ENCODE measurements at places on chromosomes 13 and 19.

DNA sequence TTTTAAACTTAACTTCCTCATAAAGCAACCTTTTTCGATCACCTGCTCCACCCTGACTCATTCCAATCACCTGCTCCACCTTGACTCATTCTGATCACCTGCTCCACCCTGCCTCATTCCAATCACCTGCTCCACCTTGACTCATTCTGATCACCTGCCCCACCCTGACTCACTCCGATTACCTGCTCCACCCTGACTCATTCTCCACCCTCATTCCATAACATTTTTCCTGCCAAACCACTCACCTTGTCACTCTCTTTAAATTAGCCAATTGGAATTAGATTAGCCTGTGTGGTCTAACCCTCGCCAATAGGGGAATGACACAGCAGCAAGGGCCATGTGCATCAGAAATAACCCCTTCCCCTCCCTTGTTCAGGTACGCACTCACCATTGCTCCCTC, 31.9 kb upstream of the ZNF83 start:
- H3K27ac ChIP-seq: no peak overlapping the region
- H3K4me3 ChIP-seq: no peak overlapping the region
- no peaks in the 10 kb centered on the region for H3K36me3 ChIP-seq
- no peaks in the 10 kb centered on the region for H3K27me3 ChIP-seq

DNA sequence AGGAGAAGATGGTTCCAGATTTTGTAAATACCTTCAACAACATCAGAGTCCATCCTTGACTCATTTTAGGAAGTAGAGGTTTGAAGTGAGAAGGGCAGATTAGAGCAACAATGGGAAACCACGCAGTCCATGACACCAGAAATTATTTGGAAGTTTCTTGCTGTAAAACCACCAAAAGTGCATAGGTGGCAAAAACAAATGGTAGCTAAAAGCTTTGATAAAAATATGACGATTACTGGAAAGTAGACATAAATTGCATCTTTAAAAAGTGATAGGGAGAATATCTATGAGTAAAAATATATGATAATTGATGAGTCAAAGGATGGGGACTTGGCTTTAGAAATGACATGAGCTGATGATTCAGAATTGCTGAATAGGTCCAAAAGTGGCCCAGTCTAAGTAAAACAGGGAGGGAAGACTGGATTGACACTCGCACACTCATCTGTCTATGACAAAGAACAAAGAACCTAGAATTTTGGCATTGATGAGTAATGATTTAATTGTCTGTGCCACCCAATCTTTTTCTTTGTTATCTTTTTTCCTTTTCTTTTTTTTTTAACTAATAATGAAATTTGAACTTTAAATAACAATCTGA, 472.2 kb downstream of the MYO16 start:
- H3K4me3 ChIP-seq: no peak overlapping the region
- no peaks in the 10 kb centered on the region for H3K4me1 ChIP-seq

DNA sequence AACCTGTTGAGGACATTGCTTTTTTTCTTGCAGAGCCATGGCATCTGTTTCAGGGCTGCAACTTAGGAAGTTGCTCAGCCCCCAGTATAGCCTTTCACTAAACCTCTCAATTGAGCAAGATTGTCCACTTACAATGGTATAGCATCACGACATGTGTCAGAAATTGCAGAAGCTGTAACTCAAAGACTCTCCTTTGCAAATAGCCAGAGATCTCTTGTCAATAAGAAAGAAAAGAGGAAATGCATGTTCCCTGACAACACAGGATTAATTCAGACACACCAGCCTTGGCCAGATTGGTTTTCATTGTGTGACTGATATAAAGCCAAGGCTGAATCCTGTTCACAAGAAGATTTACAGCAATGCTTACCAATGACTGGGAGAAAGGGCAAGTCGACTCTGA, 38.7 kb upstream of the CYSLTR2 start:
- H3K4me1 ChIP-seq: no peaks in the 10 kb centered on the region
- DNase-seq: no peak
- H3K27ac ChIP-seq: no peak overlapping the region
- H3K36me3 ChIP-seq: no peaks in the 10 kb centered on the region

DNA sequence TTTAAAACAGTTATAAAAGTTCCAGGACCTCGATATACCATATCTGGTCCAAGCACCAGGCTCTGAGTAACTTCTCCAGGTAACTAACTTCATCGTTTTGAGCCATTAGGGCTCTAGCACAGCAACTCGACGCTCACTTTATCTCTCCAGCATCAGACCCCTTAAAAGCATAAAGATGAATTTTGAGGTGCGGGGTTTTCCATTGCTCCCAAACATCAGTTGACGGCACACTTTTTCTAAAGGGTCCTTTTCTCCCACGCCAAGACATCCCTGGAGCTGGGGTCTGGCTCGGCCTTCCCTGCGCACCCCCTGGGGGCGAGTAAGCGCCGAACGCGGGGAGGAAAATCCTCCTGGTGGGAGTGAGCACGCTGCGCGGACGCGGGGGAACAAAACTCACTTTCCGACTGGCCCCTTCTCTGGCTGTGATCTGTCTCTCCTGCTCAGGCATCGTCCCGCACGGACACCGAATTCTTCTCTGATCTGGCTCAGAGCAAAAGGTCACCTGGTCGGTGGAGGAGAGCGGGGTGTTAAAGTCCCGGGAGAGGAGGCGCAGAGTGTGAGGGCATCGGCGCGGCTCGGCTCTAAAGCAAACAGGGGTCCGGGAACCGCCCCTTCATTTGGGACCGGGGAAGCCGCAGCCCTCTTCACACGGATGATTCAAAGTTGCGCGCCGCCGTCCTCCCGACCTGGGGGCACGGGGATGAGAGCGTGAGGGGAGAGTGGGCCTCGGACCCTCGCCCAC, at the start of gene ATP7B:
Gene ATP7B (minus strand): TSS at position 561 of the 742 bp plus-strand sequence. CDS start 113 bp downstream, at position 448.
- DNase-seq: no peak
- H3K27me3 ChIP-seq: no peaks in the 10 kb centered on the region
- H3K36me3 ChIP-seq: peaks cover 6% of the 10 kb centered on the region
- peak within 1 kb of the TSS; percentile 99 for H3K4me3 ChIP-seq

GRCh38 chr19:46978171-46978869, 41.3 kb upstream of the NPAS1 start:
- H3K4me1 ChIP-seq: peaks cover 35% of the 10 kb centered on the region
- peak overlapping the region; percentile 83 for H3K27ac ChIP-seq
- no peak for DNase-seq
- no peak overlapping the region for H3K4me3 ChIP-seq
- H3K27me3 ChIP-seq: no peaks in the 10 kb centered on the region
- H3K36me3 ChIP-seq: no peaks in the 10 kb centered on the region
